ENCODE measurements at places on chromosomes 7 and 10.

DNA sequence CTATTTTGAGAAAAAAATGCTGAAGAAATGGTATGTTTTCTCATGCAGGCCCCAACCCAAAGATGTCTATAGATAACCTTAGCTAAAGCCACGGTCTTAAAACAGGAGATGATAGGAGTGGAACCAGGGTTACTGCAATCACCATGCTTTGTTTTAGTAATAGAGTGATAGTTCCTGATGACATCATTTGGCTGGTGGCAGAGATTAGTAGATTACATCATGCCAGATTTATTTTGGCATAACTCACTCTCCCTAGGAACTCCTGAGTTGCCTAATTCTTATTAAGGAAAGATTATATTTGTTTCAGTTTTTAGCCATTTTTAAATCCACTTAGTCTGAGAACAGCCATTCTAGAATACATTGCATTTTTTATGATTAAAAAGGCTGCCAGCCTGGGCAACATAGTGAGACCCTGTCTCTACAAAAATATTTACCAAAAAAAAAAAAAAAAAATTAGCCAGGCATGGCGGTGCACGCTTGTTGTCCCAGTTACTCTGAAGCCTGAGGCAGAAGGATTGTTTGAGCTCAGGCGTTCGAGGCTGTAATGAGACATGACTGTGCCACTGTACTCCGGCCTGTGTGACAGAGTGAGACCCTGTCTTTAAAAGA lies 17.8 kb downstream of the ENO4 start:
- DNase-seq, result no peak

DNA sequence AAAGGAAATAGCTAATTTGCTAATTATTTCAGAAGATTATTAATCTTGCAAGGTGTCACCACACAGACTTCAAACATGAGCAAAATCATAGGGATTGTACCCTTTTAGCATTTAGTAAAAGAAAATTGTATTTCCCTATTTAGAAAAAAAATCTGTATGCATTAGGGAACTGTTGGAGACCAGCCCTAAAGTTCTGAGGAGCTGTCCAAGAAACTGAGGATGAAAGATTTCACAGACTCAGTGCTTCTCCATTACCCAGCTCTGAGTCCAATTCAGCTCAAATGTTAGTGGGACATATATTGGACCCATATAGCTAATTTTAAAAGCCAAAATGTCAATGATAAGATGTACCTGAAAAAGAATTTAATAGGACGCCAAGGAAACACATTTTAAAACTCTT lies 271.7 kb downstream of the SNX10 start:
- no peak for DNase-seq

DNA sequence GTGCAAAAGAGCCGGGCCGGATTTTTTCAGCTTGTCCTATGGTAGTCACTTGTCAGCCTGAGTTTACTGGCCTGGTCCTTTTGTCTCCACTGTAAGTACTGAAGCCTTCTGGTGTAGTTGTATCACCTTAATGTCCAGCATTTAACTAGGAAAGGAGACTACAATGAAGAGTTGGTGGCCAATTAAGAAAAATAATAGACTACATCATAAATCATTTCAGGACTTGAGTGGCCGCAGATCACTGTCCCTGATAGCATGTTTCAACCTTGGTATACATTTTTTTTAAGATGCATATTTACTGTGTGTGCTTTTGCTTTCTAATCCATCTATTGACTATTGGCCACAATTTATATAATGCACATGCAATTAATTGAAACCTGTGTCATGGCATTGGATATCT lies 6.1 kb downstream of the FZD1 start:
- no peak for DNase-seq

DNA sequence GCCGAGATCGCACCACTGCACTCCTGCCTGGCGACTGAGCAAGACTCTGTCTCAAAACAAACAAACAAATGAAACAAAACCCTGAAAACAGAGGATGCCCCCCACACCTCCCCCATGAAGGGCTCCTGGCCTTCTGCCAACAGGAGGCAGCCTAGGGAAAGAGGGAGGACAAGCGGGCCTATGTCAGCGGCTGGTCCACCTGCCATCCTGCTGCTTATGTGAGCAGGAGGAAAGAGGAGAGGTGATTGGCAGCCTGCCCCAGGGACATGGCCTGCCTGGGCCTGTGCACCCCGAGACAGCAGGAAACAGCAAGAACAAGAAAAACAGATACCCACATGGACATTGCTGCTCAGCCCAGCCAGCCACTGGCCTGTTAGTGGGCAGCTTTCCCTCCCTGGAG lies 9.1 kb upstream of the ZNF316 start:
- DNase-seq, result no peak

DNA sequence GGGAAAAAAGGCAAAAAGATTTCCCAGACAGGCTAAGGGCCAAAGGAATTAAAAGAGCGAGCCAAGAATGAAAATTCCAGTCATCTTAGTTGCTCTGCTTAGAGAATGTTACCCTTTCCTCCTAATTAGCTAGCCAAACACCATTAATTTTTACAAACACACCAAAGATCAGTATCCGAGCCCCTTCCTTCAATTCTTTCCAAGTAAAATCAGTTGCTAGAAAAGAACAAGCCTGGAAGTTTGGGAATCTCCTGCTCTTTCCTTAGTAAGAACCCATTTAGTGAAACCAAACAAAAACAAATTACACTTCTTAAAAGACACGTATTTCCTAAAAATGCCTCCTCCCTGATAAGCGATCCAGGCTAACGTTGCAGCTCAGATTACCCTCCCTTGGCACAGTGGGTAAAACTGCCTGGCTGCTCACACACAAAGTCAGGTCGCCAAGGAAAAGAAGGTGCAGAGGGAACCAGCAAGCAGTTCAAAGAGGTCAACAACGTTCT lies 57.1 kb upstream of the ABLIM1 start:
- no peak for DNase-seq

DNA sequence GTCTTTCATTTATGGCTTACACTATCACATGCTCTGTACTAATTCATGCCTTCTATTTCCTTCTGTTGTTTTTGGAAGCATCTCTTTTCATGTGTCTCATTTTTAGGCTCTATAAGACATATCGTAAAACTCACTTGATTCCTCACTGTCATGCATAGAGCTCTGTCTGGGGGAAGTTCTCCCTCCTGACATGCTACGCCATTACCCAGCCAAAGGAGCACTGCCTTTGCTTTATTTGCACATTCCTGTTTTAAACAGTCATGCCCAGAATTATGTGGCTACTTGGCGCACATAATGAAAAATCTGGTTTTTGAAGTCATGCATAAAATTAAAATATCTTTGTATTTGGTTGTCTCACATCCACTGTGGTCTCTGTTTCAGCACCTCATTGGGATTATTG lies 17.6 kb upstream of the AKR1C3 start:
- no peak for DNase-seq

- DNase-seq, result no peak
Observed at GRCh38 chr10:120451968-120452367, 5.1 kb upstream of the PLPP4 start.

- DNase-seq, result no peak
Observed at GRCh38 chr10:45425621-45426563, 51.9 kb downstream of the ALOX5 start.

- no peak for DNase-seq
Observed at GRCh38 chr10:20369863-20370736, 527.0 kb downstream of the NEBL start.
